ENCODE measurements at places on chromosomes 13 and 19.

GRCh38 chr13:110923777-110924638, 9.1 kb upstream of the ANKRD10 start:
- no peak for DNase-seq

DNA sequence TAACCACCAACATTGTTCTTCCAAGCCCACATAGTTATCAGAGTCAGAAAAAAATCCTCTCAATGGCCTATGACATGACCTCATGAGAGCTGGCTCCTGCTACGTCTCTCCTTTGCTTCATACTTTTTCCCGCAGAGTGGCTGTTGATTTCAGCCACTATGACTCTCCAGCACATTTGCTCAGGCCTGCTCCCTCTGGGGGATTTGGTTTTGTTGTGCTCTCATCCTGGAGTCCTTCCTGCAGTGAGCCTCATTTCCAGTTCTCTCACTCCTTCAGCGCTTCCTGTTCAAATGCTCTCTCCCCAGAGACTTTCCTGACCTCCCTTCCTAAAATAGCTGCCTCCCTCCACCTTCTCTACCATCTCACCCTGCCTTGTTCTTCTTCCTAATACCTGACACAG, 72.0 kb upstream of the USP29 start:
- no peak for DNase-seq

DNA sequence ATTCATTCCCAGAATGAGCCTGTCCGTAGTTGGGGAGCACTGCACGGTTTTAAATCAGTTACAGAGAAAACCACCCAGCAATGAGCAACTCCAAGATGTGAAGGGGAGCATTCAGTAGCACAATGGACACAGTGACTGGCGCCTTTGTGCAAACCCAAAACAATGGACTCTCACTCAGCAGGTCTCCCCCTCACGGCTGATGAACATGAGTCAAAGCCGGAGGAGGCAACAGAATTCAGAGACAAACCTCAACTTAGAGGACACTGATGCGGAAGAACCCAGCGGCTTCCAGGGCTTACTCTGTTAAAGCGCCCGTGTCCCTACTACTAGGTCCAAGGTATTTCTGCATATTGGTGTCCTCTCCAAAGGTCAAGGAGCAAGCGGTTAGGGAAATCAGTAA, 17.7 kb downstream of the PLEKHF1 start:
- DNase-seq, result no peak

DNA sequence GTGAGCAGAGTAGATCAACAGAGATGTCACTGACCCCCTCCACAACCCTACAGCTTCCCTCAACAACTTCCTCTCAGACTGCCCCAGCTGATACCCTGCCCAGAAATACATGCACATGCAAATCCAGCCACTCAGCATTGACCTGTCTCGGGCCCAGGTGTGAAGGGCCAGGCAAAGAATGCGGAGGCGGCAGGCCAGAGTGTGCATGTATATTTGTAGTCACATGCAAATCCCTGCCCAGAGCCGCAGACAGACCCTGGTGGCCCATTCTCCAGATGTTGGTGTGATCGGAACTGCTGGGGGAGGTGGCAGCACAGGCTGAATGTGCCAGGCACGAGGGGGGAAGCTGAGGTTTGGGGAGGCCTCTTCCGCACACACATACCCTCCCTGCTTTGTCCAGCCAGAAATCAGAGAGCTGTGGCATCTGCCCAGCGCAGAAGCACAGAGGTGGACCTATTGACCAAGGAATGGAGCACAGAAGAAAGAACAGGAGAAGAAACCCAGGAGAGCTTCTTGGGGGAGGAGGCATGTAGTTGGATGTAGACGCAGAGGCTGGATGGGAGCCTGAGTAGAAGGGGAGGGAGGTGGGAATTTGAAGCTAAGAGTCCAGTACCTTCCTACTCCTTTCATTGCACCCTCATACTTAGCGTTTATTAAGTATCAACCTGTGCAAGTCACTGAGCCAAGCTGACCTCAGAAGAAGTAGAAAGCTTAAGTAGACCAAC, 14.4 kb downstream of the MEF2B start:
- DNase-seq, result no peak

- DNase-seq, result no peak
Observed at GRCh38 chr13:48000559-48001113, 437 bp downstream of the SUCLA2 start.

DNA sequence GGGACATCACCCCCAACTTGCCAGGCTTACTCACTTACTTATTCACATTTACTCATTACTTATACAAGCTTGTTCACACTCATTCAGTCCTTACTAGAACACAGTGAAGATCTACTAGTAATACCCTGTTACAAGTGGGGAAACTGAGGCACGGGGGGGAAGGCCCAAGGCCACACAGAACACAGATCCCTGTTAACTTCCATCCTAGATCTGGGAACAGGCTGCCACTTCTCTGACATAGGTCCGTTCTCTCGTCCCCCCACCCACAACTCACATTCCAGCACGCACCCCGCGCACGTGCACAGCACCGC, 1.5 kb upstream of the NRTN start:
- no peak for DNase-seq

DNA sequence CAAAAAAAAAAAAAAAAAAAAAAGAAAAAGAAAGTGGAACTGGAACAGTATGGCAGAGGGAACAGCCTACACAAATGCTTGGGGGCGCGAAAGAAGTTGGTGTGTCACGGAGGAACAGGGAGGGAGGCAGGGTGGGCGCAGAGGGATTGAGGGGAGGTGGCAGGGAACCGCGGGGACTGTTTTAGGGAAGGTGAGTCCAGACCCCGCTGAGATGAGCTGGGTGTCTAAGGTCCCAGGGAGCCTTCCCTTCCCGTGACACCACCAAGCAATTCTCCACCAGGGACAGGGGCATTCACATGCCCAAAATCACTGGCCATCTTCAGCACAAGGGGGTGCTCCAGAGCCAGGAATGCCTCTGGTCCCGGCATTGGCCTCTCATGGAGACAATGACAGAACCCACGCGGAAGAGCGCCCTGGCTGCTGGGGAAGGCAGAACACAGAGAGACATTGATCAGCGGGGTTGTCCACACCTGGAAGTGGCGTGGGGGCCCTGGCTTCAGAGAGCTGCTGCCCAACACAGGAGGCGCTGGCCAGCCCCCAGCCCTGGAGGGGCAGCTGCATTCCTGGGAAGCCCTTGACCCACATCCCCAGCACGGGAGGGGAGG, 6.9 kb downstream of the PEAK3 start:
- DNase-seq, result no peak

GRCh38 chr19:47526798-47527197, 11.9 kb upstream of the NAPA start:
- DNase-seq, result no peak

DNA sequence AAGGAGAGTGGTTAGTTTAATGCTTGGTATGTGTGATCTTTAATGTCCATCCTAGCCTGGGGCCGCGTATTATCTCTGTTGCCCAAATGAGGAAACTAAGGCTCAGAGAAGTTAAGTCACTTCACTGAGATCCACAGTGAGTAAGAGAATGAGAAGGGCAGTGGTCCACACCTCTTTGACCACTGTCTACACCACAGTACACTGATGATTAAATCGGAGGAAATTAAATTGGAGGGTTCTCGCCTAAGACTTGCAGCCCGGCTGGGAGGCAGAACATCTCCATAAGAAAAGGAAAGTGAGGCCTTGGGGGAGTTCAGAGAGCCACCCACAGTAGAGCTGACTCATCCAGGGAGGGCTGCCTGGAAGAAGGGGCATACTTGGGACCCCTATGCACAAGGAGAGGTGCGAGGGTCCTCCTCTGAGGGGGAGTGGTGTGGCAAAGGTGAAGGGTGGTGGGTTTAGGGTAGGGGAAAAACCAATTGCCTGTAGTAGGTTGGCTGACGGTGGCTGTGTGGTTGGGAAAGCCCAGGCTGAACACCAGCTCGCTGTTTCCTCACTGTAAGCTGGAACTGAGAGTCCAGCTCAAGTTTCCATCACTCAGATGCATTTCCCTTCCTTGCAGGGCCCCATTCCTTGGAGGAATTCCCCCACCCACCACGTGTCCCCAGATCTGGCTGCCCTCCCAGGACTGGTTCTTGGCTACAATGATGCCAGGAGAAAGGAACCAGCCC, 15.0 kb upstream of the DHRS12 start:
- no peak for DNase-seq

DNA sequence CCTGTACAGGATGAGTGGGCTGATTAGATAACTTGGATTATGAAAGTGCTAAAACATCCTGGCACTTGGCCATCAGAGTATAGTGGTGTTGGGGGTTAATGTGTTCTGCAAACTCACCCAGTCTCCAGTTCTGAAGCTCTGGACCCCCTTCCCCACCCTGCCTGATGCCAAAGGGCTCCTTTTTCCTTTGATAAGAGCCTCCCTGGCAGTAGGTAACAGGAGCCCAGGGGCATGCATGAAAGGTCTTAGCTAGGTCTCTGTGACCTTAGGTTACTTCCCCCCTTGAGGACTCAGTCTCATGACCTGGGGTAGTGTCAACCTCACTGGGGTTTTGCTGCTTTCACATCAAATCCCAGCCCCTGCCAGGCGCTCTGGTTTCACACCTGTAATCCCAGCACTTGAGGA, 2.5 kb downstream of the RPS28 start:
- DNase-seq, result no peak

GRCh38 chr19:8973501-8974091, 36.6 kb downstream of the MUC16 start:
- DNase-seq, result no peak

DNA sequence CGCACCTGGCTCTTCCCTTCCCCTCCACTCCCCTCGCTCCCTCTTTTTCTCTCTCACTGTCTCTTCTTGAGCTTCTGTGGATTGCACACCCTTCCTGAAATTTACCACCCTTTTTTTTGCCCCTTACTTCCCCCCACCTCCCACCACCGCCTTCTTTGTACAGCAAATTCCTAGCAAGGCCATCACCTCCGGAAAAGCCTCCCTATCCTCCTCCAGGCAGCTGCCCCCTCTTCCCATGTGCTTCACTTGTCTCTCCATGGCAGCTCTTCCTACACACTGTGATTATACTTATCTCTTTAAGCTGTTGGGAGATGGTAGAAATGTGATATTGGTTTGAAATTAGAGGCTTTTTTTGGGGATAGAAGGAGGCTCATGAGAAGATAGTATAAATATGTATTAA, 28.3 kb upstream of the KCTD4 start:
- DNase-seq, result no peak

GRCh38 chr19:13846557-13847406, 30.2 kb upstream of the NANOS3 start:
- DNase-seq, result peak; percentile 84

GRCh38 chr19:38497907-38498306, 64.4 kb downstream of the RYR1 start:
- no peak for DNase-seq

GRCh38 chr19:42176990-42177685, 40.3 kb downstream of the DEDD2 start:
- peak; percentile 40 for DNase-seq

GRCh38 chr19:50000038-50000840, 24.9 kb downstream of the VRK3 start:
- no peak for DNase-seq

- DNase-seq, result no peak
Observed at GRCh38 chr13:110018009-110018408, 231.6 kb upstream of the IRS2 start.

GRCh38 chr19:9014803-9015202, 4.6 kb upstream of the MUC16 start:
- DNase-seq, result no peak

DNA sequence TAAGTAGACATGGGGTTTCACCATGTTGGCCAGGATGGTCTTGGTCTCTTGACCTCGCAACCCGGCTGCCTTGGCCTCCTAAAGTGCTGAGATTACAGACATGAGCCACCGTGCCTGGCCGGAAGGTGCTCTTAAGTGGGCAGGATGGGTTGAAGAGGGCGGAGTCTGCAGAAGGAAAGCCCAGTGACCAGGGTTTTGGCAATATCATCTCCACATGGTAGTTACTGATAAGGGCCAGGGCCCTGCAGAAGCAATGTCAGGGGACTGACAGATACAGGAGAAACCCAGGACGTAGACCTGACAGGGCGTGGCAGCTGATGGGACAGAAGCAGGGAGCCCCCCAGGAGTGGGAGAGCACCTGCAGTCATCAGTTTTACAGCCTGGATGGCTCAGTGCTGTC, 45.7 kb upstream of the RNF113B start:
- no peak for DNase-seq

Measured in stimulated activated CD4-positive, alpha-beta T cell treated with anti-CD3 and anti-CD28 coated beads, TNF-alpha, amount 100 ng/mL, for 1 hour (primary cell).